Thoracic aorta (tissue), 2 donors: ENCODE measurements at places on chromosomes 7 and 10. TPM values are rescaled to one million over a fixed set of nuclear protein-coding genes. Genes with fewer than 3 reads are reported as not detected.

Gene GTF2I
- total RNA-seq: 107 TPM

Gene LRRC18
- total RNA-seq: not detected

Gene SMC3
- 19.8 TPM for total RNA-seq

Gene SUGCT
- 3.3 TPM for total RNA-seq

Gene CACNB2
- total RNA-seq: 4.5 TPM

Gene CADPS2
- total RNA-seq: 16.4 TPM

Gene RINT1
- total RNA-seq: 25.2 TPM

Gene ASB10
- total RNA-seq: not detected

Gene NPTX2
- 99.9 TPM for total RNA-seq

Gene CCDC172
- not detected for total RNA-seq

- no peak for DNase-seq
These were observed 1.5 kb upstream of the NRP1 start for GRCh38 chr10:33335801-33336581.

DNA sequence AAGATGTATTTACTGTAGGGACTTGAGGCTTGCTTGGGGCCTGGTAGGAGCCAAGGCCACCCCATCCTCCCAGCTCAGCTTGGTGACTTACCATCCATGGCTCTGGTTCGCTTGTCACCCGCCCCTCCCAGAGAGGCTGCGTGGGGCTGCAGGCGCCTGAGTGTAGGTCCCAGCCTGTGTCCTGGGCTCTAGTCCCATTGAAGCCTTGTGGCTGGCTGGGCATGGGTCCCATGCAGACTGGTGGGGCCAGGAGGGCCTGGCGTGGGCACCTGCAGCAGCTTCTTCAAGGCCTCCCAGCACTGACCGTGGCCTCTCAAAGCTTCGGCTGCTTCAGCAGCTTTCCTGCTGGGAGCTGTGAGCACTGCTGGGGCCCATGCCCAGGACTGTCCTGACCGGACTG, 118.1 kb downstream of the INPP5A start:
- no peak for DNase-seq

DNA sequence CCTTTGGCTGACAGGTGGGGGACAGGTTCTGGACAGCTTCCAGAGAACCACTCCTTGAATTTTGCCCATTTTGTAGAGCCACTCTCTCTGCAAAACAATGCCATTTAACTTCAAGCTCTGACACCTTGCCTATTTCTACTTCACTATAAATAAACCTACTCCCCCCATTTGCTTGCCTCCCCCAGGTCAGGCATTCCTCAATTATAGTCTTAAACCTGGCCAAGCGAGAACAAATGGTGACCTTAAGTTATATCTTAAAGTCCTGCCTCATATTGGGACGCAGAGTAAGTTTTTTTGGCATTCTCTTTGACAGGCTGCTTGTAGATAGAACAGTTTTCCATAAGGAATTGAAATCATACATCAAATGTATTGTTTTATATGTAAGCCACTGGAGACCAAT, 706.9 kb downstream of the LRMDA start:
- DNase-seq: no peak

DNA sequence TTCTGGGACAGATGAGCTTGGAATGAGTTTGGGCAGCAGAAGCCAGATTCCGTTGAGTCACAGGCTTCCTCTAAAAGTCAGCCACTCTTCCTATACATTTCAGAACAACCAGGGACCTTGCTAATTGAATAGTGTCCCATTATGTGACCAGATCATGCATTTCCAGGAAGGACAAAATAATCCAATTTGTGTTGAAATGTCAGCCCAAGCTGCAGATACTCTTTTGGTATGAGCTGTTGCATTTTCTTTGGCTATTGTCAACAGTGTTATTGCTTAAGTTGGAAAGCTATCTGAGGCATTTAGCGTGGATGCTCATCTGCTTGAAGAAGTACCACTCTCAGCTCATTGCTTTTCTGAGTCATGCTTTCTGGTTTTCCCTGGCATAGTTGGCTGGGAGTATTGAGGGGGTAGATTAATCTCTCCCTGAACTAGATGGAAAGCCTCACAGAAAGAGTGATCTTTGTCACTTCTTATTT, 223.7 kb upstream of the HABP2 start:
- no peak for DNase-seq

DNA sequence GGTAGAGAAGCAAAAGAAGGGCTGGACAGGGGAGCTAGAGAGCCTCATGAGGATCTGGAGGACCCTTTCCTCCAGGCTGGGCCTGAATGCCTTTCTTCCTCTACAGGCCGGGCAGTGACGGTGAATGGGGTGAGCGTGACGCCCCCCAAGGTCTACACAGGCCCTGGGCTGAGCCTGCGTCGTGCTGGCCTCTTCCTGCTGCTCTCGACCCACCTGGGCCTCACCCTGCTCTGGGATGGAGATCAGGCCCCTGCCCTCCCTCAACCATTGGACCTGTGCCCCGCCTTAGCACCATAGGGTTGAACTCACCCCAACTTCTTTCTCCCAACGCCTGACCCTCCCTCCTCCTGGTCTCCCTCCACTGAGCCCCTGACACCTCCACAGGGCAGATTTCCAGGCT, 12.6 kb upstream of the ZNF467 start:
- no peak for DNase-seq

DNA sequence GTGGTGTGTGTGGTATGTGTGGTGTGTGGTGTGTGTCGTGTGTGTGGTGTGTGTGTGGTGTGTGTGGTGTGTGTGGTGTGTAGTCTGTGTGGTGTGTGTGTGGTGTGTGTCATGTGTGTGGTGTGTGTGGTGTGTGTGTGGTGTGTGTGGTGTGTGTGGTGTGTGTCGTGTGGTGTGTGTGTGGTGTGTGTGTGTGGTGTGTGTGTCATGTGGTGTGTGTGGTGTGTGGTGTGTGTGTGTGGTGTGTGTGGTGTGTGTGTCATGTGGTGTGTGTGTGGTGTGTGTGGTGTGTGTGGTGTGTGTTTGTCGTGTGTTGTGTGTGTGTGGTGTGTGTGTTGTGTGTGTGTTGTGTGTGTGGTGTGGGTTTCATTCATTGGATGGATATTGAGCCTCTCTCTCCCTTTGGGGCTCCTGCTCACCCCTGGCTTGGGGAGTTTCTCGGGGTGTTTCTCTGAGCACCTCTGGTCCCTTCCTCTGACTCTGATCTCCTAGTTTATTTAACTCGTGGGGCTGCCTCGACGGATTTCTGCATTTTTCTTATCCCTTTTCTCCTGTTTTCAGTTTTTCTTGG, 145.8 kb downstream of the DNAJB6 start:
- no peak for DNase-seq

- no peak for DNase-seq
These were observed 81.5 kb downstream of the CCNY start for GRCh38 chr10:35417795-35418194.

- DNase-seq: no peak
These were observed 389.2 kb upstream of the NFE2L3 start for GRCh38 chr7:25762511-25763462.

DNA sequence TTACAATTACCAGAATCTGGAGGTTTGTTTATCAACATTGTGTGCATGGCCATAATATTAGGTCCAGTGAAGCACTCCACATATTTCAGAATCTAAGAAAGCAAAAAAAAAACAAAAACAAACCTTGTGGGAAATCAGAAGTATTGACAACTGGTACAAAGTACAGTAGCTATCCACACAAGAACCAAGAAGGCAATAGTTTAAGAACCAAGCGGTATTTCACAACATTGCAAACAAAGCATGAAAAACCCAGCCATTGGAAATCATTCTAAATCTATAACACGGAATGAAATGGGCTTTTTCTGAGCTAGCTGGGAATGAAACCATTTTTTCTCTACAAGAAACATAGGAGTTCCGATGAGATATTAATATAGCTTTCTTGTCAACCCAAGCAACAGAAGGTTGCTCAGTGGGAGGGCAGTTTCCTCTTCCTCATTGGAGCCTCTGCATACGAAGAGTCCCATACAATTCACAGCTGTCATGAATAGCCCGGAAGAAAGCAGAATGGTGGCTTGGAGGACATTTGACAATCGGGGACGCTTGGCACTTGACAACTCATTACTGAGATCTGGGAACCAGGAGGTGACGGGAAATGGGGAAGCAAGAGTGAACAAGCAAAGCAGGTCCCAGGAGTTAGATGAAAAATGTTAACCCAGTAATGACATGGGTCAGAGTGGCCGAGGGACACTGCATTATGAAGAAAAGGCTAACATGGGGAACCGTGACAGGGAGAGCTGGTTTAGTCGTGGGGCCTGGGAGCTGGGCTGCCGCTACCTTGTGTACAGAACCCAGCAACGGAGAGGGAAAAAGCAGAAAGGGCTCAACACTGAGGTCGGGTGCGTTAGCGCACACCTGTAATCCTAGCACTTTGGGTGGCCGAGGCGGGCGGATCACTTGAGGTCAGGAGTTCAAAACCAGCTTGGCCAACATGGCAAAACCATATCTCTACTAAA, 7.8 kb downstream of the PHYH start:
- DNase-seq: no peak

GRCh38 chr7:98295467-98296192, 14.1 kb downstream of the BRI3 start:
- no peak for DNase-seq

- no peak for DNase-seq
These were observed 170.5 kb downstream of the SEPTIN7 start for GRCh38 chr7:35971133-35971891.

DNA sequence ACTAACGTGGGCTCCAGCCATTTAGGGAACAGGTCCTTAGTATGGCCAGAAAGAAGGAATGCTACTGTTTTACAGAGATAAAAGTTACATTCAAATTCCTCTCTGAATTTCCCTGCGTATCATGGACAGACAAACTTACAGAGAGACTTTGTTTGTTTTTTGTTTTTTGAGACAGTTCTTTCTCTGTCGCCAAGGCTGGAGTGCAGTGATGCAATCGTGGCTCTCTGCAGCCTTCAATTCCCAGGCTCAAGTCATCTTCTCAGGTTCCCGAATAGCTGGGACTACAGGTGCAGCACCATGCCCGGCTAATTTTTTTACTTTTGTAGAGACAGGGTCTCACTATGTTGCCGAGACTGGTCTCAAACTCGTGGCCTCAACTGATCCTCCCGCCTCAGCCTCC, 64.5 kb upstream of the MPP7 start:
- DNase-seq: no peak

DNA sequence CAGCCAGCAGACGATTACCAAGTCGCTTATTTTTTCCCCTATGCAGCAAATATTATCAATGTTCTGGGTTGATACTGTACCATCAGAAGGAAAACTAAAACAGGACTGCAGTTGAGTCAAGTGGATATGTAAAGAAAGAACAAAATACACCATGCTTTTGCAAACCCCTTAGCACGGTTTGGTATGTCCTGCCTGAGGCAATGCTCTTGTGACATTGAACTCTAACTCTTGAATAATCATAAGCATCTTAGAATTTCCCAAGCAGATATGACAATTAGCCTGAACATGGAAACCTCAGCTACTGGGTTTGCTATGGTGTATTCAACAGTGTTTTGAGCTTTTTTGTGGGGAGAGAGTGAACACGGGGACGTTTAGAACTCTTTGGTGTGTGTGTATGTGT, 107.4 kb downstream of the ETV1 start:
- no peak for DNase-seq

DNA sequence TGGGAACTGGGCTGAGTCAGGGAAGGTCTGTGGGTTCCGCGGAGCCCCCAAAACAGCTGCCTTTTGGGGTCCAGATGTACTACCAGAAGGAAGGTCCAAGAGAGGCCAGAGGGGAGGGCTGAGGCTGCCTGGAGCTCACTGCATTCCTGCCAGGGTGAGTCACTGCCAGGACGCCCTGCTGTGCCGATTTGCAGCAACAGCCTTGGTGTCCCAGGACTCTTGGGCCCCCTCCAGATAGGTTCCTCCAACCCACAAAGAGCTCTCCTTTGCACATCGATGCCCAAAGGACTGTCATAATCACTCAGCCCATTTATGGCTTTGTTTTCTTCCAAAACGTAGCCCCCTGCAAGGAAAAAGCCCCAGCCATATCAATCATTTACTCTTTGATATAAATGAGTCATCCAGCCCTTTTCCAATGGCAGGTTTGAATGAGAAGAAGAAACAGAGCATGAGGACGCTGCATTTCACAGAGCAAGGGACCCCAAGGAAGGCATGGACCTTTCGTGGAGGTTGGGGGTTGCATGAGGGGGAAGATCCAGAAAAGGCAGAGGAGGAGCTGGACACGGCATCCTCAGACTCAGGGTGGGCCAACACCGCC, 32.2 kb upstream of the COL13A1 start:
- peak; percentile 36 for DNase-seq

- no peak for DNase-seq
These were observed 13.0 kb downstream of the SLC25A13 start for GRCh38 chr7:96308950-96309263.

DNA sequence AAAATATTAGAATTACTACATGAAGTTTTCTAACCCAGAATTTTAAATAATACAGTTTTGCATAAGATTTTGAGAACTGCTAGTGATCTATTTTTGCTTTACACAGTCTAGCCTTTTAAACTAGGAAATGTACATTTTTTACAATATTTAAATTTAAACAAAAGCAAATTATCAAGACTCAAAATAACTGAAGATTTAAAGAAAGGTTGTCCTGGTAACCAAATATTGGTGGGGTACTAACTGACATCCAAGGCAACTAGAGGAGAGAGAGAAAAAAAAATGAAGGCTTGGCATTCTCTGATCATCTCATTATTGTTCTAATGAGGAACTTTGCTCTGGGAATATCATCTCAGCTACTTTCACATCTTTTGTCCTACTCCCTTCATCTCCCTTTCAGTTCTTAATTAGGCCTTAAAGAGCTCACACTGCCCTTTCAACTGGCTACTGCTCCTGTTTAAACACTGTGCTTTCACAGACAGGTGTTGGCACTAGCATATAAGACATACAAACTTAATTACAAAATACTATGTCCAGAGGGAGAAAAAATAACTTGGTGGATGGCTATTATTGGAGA, 33.7 kb downstream of the RAB11FIP2 start:
- DNase-seq: no peak

DNA sequence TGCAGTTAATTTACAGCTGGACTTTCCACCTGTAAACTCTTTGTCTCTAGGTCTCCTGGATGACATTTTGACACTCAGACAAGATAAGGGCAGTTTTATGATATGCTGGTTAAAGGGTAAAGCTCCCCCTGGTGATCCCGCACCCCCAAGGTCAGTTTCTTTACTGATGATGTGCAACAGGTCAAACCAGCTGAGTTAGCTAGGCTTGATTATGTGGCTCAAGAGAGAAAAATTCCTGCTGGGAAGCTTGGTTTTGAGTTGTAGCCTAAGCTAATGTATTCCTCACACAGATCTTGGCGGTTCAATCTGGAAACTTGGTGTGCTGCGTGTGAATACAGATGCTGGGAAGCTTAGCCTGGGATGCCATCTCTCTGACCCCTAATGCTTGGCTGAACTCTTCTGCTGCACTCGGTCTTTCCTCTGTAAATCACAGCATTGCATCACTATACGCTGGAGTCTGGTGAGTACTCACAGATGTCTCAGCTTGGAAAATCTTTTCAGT, 11.4 kb upstream of the AKR1D1 start:
- no peak for DNase-seq

GRCh38 chr10:133139551-133140065, 20.4 kb upstream of the KNDC1 start:
- DNase-seq: no peak

- DNase-seq: no peak
These were observed 277.4 kb upstream of the KLF14 start for GRCh38 chr7:131011432-131011742.

- DNase-seq: no peak
These were observed 153.4 kb downstream of the SORCS1 start for GRCh38 chr10:107011105-107011504.
